ENCODE measurements at places on chromosomes 13 and 19.

GRCh38 chr19:48419158-48419920, 25.9 kb downstream of the GRIN2D start:
- DNase-seq, result no peak

DNA sequence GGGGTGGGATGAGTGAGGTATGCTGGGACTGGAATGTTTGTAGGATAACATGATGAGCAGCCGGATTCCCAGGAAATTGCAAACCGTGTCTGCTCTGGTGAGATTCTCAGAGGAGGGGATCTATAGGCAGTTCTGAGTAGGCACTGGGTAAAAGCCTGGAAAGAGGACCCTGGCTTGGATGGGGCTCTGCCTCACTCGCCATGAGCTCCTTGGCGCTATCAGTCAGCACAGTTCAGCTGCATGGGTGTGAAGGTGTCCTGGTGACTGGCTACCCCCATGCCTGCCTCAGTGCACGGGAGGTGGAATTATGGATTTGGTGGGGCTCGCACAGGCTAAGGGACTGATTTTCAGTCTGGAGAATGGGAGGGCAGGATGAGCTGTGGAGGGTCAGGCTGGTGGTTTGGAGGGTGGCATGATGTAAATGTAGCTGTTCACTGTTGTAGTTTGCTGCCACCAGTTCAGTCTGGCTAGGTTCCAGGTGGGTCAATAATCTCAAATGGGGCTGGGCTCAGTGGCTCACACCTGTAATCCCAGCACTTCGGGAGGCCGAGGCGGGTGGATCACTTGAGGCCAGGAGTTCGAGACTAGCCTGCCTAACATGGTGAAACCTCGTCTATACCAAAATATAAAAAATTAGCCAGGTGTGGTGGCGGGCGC, 9.2 kb upstream of the ZNF627 start:
- DNase-seq, result no peak

DNA sequence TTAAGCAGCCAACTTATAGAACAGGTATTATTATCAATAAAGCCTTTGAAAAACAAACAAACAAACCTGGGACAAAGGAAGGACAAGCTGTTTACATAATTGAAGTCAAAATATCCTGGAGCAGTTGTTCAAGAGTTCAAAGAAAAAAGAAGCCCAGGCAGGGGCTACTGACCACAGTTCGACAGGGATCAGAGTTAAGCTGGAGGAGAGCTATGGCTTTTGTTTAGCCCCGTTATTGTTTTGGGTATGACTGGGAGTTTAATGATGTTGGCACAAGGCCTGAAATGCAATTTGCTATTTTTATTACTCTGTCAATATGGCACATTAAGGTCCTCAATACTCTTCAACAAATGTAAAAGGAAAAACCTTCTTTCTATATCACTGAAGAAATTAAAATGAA, 624.4 kb upstream of the KLHL1 start:
- DNase-seq, result no peak

- DNase-seq, result peak; percentile 10
These were observed 75.2 kb upstream of the UBL3 start for GRCh38 chr13:29925457-29926097.

DNA sequence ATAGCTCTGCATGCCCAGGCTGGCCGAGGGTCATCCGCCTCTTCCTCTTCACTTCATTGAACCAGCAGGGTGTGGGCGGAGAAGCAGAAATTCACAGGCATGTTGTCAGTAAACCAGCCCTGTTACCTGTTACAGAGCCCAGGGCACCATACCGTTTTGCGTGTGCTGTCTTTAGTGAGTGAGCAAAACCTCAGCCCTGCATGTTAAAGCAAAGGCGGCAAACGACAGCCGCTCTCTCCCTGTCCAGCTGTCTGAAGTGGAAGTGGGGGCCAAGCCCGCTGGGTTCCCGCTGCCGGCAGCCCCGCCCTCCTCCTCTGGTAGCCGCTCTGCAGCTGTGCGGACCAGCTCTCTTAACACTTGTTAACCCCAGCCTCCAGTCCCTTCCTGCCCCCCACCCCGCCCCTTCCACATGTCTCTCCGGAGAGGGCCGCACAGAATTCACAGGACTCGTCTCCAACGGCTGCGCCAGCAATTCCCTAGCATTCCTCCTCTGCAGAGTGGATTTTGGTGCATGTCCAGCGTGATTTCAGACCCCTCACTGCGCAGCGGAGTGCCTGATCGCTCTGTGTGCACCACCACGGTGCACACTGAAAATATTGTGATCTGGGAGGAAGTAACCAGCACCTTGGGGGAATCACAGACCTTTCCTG, 12.7 kb downstream of the KLHL26 start:
- DNase-seq, result no peak

GRCh38 chr13:51958217-51958547, 53.1 kb downstream of the ATP7B start:
- DNase-seq, result no peak

- no peak for DNase-seq
These were observed 12.4 kb upstream of the CBLC start for GRCh38 chr19:44765033-44765948.
